Nucleus accumbens (tissue), 56 donors: ENCODE measurements at places on chromosomes 5 and 9.

DNA sequence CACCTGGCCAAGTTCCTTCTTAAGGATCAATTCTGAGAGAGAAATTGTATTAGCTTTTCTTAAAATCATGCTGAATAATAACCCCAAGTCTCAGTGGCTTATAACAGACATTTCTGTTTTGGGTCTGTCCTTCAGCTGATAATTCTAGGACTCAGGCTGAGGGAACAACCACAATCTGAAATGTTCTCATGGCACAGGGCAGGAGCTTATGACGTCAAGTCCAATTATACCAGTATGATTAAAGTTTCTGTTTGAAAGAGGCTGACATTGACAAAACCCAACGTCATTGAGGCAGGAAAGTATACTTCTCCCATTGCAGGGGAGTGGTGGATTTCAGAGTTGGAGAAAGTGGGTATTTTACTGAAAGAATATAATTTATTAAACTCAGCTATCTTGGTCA lies 21.8 kb downstream of the CENPH start:
- DNase-seq: no peak

- DNase-seq: no peak
Measured at GRCh38 chr9:34571481-34571810, 18.1 kb downstream of the CNTFR start.

DNA sequence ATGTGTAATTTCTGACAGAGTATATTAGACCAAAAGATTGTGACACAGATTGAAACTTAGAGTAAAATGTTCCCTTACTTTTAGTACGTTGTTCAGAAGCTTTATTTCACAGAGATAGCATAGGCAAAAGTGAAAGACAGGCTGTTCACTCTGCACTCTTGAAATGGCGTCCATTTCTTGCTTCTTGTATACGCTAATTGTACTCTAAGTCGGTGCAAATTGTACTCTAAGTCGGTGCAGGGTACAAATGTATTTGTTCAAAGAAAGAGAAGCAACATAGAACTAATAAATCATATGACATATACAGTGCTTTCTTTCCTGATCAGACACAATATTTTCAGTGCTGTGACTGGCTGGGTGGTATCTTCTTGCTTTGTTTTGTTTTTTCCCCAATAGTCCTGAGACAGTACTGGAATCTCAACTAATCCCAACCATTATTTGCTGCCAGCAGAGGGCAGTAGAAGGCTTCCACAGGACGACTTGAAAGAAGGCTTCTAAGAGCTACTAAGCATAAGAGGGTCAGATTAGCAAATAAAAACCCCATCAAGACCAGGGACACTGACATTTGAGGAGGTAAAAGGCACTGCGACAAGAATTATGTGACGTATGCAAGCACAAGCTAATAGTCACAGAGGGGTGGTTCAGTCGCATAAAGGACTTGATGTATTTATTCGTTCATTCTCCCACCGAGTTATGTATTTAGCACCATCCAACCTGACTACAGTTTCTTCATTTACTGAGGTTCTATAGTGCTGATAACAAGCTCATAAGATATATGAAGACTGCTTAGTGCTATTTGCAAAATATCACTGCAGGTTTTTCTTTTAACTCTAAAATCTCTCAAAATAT lies 831.8 kb downstream of the TAF11L14 start:
- peak; percentile 29 for DNase-seq

DNA sequence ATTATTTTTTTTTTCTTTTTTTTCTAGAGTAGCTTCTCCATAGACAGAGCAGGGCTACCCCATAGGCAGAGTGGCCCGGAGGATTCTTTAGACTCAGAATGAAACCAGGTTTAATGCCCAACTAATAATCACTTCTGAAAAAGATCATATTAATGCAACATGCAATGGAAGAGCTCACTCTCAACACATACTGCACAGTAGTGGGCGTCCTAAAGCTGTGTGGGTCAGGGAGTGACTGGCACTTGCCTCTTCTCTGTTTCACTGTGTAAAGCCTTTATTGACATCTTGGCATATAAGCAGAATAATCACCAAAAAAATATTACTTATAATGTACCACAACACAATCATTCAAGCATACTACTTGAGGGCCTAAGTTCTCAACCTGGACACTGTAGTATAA lies 11.1 kb downstream of the PWWP2A start:
- DNase-seq: no peak

DNA sequence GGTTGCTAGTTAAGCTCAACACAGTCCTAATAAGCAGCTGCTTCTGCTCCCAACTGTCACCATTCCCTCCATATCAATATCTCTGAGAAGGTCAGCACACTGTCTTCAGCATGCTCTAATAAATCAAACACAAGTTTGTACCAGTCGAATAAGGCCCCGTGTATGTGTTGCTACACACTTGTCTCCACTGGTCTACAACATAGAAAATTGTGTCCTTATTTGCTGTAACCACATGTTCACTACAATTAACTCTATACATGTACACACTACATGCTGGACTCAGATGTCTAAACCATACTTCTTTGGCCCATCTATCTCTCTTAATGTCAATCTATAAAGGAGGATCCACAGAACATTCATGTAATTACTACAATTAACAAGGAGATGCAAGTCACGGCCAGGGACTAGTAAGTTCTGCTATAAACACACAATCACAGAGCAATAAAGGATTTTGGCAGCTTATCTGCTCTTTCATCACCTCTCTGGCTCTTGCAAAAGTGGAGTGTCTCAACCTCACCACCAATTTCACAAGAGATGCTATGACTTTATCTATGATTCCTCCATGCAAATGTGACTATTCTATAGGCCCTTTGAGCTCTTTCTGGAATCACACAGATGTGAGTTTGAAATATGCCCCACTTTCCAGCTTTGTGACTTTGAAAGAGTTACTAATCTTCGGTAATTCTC lies 143.9 kb downstream of the SEMA5A start:
- no peak for DNase-seq

- DNase-seq: no peak
Measured at GRCh38 chr5:81420039-81420667, 26.2 kb upstream of the ACOT12 start.

- DNase-seq: no peak
Measured at GRCh38 chr9:109861499-109861898, 81.5 kb downstream of the PALM2AKAP2 start.

DNA sequence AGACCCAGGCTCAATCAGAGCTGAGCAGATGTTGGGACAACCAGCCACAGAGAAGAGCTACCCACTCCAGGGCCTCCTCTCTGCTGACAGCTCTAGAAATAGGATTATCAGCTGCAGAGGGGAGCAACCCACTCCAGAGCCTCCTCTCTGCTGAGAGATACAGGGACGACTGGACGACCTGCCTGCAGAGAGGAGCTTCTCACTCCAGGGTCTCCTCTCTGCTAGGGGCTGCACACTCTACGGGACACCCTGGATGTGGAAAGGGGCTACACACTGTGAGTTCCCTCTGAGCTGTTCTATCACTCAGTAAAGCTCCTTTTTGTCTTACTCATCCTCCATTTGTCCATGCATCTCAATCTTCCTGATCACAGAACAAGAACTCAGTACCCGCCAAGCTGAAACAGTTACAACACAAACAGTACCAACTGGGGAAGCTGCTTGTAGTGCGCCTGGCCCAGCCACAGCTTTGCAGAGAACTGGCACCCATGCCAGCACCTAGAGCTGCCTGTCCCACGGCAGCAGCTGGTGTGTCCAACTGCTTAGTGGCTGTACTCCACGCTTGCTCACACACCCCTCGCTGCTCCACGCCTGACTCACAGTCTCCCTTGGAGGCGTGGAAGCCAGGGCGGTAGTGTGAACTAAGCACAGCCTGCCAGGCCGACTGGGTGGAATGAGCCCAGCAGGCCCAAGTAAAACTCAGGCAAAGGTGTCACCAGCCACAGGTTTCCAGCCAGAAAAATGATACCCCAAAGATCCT lies 56.8 kb downstream of the PRELID2 start:
- DNase-seq: no peak

DNA sequence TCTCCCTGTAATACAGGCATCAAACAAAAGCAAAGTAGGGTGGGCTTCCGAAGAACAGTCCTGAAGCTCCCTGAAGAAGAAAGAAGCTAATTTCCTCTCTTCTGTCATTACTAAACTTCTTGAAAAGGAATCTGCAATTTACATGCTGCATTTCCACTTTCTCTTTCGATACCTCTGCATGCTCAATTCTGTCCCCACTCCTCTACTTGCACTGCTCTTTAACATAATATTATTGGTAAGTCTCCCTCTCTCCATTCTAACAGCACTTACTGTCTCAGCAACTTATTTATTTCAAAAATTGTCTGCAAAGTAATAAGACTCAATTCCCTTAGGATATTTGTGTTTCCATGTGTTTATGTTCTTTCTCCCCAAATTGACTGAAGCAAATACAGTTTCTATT lies 3.9 kb upstream of the PLPP1 start:
- no peak for DNase-seq

GRCh38 chr5:176848651-176849050 lies 38.3 kb downstream of the UNC5A start:
- DNase-seq: no peak

DNA sequence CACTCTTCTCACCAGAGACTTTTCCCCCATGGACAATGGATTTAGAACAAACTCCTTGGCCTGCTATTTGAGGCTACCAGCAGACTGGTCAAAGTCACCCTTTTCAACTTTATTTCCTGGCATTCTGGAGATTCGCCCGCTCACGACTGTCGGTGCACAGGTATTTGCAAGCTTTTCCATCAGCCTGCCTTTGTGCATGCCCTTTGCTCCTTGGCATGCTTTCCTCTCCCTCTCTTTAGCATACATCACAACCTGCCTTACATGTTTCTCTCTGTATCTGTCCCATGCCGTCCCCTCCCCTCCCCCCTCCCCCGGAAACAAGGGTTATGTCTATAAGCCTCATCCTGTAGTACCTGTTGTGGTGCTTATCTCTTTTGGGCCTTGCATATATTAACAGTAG lies 257.1 kb downstream of the AOPEP start:
- DNase-seq: no peak

GRCh38 chr9:61666310-61666709 lies 476.5 kb downstream of the SPATA31A7 start:
- no peak for DNase-seq

GRCh38 chr9:76336027-76336426 lies 58.2 kb downstream of the RFK start:
- DNase-seq: no peak
